ENCODE measurements at places on chromosomes 2 and 18.

GRCh38 chr2:196875414-196875813 is 51.1 kb downstream of the PGAP1 start:
- no peak for DNase-seq

GRCh38 chr18:45775743-45776142 is 49.7 kb upstream of the SIGLEC15 start:
- no peak for DNase-seq

- no peak for DNase-seq
Observed at GRCh38 chr2:202944816-202945215, 32.7 kb downstream of the CARF start.

DNA sequence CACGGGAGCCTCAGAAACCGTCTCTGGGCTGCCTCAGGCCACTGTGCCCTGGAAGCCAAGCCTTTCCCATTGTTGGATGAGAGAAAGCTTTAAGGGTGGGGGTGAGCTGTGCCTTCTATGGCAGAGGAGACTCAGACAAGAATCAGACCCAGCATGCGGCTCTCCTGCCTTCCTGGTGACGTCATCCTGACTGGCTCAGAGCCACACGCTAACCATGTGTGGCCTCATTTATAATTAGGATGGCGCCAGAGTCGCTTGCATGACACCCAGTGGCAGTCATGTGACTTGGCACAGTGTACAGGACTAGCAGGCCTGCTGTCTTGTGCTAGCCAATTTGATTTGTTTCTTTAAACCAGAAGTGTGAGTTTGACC is 99.1 kb downstream of the SH3BP4 start:
- DNase-seq: no peak

- DNase-seq: no peak
Observed at GRCh38 chr2:16882706-16883105, 217.1 kb upstream of the CYRIA start.

DNA sequence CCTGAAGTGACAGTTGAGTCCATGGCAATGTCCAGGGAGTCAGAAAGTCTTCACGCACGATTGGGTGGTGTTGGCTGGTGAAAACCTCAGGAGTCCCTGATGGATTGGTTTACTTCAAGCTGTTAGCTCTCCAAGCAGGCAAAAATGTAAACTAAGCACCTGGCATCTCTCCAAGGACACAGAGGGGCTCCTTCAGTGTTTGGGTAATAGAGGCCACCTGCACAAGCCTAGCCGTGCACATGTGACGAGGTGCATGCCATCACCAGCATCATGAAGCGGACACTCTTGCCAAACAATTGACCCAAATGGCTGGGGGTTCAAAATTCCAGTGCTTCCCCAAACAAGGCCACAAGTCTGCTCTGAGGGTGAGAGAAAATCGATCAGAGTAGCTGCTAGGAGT is 104.7 kb upstream of the CD302 start:
- no peak for DNase-seq

- no peak for DNase-seq
Observed at GRCh38 chr2:218402911-218403411, 3.3 kb downstream of the CTDSP1 start.

- DNase-seq: no peak
Observed at GRCh38 chr2:43050866-43051265, 175.5 kb downstream of the ZFP36L2 start.

DNA sequence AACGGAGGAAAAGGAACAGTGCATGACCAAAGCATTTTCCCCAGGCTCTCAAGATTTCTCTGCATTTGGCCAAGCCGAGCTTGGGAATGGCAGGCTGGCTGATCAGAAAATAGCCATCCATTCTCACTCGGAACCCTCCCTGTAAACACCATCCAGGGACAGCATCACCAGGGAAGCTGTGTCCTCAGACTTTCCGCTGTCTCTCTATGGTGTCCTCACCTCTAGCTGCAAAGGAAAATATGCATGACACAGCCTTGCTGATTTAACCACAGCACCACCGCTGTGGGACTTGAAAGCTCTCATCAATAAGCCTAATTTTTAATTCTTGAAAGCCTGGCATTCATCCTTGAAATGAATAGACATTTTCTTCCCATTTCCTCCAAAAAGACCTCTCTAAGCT is 311.7 kb downstream of the EIPR1 start:
- no peak for DNase-seq

DNA sequence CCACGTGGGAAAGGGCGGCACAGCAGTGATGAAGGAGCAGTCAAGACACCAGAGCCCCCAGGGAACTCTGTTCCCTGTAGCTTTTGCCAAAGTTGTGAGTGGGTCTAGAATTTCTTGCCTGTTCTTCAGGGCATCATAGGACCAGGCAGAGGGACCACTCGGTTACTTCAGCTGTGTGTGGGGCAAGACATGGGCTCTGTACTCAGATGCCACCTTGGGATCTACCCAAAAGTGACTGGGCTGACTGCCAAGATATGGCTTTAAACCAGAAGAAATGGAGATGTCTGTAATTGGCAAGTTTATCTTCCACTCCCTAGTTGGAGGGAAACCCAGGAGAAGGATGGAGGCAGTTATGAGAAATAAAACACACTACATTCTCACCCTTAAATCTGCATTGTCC is 29.6 kb downstream of the KCNF1 start:
- no peak for DNase-seq

- peak; percentile 91 for DNase-seq
Observed at GRCh38 chr18:79988451-79989194, at the start of gene TXNL4A. Gene TXNL4A, minus strand, starts transcription at chr18:79988563. Its CDS starts 171 bp downstream, at chr18:79988392.

DNA sequence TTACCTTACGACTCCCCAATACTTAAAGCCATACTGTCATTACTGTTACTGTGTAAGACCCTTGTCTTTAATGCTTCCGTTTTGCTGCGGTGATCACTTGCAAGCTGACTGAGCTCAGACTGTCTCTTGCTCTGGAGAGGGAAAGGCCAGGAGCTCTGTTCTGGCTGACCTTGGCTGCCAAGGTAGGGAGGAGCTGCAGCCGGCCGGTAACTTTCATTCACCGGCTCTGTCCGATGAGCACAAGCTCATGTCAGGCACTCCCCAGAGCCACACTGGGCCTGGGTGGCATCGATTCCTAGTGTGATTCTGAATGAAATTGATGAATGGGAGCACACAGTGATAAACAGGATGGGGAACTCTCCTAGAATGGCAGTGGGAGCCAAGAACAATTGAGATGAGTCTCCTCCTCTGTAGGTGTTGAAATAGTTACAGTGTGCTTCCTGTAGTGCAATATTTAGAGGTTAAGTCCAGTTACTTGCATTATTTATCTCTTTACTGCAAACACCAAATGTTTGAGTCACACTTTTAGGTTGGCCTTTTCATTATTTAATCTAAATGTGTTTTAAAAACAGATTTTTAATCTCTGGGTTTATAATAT is 100.9 kb downstream of the ATP9B start:
- DNase-seq: no peak

- no peak for DNase-seq
Observed at GRCh38 chr2:86570059-86570458, 6.8 kb upstream of the CHMP3 start.

DNA sequence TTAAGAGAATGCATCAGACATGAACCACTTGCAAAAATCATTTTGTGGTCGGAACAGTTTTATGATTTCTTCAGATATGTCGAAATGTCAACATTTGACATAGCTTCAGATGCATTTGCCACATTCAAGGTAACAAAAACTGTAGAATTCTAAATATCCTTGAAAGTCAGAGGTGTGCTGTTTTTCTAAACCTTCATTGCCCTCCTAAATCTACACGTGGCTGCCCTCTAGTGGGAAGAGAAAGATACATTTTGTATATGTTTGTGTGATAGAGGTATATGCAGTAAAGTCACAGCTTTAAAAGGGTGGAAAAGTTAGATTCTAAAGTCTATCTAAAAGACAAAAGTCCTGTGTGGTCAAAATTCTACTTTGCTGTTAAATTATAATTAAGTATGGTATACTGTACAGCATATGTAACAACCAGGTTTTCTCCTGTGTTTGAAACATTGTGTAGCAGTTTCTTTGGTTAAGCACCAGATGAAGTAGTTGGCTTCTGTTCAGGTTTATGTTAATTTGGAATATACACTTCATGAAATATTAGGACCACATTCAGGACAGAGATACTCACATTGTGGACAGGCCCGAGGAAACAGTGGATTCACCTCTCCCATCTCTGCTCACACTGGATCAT is 65.9 kb upstream of the ITM2C start:
- DNase-seq: peak; percentile 47

DNA sequence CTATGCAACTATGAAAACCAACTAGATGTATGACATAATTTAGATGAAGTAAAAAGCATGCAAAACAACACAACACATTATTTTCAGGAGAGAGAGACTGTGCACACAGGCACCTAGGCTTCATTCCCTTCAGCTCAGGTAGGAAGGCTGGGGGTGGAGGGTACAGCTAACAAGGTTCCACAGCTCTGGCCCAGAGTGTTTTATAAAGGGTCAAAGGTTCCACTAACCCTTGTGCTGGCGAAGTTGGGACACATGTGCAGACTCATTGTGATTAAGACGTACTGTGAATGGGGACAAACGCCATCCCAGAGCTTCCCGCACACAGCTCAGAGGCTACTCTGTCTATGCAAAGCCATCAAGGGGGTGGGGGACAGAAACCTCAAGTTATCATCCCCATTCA is 19.1 kb downstream of the CCDC93 start:
- no peak for DNase-seq

- DNase-seq: no peak
Observed at GRCh38 chr2:202510911-202511310, 123.9 kb upstream of the FAM117B start.

GRCh38 chr2:112151701-112152440 is 13.7 kb downstream of the FBLN7 start:
- no peak for DNase-seq

DNA sequence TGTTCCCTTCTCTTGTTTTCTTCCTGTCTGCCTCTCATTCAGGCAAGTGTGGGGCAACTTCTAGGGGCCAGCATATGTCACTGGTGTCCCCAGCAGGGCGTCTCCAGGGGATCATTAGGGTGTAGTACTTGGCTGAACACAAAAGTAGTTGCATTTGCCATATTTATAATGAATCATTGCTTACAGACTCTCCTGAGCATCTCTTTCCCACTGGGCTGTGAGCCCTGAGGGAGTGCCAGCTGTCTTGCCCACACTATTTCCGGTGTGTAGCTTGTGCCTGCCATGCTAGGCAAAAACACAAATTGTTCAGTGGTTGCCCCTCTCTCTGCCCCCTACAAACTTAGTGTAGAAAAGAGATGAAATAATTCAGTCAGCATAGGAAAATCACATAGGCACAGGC is 40.8 kb upstream of the SCLY start:
- no peak for DNase-seq

- DNase-seq: no peak
Observed at GRCh38 chr18:35458677-35459441, 38.9 kb downstream of the INO80C start.

DNA sequence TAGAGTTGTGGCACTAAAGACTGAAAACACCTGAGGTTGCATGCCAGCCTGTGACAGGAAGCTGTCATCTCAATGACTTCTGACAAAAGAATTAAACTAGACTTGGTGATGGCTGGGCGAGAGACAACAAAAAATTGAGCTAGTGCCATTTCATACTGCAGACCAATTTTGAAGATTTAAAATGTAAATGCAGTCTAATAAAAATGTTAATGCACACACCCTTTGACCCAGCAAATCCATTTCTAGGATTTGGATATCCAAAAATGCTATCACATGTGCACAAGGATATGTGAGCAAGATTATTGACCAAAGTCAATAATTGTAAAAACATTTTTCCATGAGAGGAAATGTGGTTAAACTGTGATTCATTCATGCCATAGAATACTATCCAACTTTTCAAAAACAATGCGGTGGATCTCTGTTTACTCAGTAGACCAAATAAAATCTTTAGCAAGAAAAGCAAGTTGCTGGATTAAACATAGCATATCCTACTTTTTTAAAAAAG is 5.6 kb downstream of the FBXO36 start:
- DNase-seq: no peak

DNA sequence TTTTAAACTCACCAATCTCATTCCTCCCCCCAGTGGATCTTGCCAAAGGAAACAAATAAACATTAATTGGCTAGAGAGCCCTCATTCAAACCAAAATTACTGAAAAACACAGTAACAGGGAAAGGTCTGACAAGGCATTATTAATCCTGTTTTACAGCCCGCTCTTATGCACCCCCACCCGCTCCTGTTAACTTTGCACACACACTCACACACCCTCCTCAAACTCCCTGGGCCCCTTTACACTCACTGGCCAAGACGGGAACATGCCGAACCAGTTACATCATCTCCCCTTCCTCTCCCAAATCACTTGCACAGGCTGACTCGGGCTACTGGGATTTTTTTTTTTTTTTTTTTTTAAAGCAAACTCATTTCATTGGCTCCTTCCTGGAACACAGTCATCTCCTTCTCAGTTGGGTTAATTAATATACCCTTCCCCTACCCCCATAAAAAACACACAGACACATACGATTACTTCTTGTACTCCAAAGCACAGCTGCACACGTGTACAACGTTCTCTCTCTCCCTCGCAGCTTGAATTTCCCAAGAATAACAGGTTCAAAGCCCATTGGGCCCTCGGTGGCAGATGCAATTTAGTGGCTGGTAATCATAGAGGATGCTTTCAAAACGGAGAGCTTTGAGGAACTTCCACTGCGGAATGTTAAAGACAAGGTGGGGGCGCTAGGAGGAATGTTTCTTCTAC is 31.8 kb downstream of the KLF7 start:
- no peak for DNase-seq

DNA sequence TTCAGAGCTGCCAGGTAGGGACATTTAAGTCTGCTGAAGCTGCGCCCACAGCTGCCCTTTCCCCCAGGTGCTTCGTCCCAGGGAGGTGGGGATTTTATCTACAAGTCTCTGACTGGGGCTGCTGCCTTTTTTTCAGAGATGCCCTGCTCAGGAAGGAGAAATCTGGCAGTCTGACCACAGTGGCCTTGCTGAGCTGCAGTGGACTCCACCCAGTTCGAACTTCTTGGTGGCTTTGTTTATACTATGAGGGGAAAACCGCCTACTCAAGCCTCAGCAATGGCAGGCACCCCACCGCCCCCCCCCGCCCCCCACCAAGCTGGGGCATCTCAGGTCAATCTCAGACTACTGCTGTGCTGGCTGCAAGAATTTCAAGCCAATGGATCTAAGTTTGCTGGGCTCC is 458.1 kb upstream of the RAB12 start:
- no peak for DNase-seq

DNA sequence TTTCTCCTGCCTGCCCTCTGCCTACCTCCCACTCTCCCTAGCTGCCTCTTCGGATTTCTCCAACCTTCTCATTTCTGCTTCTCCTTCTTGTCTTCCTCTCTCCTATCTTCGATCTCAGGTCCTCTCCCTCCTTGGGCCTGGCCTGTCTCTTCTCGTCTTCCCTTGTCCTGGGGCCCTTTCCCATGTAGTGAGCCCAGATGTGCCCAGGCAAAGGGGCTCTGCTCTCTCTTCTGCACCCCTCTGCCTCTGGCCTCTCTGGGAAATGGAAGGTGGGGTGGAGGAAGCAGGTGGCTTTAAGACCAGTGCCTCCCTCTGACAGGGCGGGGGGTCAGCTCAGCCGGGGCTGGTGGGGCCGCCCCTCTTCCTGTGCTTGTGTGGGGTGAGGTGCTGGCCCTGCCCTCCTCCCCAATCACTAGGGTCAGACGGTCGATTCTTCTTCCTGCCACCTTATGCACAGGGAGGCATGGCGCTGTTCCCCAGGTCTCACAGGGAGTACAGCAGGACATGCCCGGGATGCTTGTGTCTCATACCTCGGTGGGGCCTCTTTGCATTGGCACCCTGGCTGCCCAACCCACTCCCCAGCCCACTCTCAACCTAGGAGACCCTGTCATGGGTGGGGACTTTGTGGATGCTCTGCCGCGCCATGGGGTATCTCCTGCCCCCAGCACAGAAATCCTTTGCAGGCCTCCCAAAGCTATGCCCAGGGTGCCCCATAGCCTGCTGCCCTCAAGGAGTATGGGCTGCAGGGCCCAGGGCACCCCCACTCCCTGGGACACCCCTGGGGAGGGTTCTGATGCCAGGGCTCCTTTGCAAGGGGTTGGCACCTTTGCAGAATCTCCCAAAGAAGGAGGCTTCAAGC is 213.8 kb upstream of the HAAO start:
- no peak for DNase-seq

All from GM10248 (cell line).